ENCODE measurements at places on chromosomes 3 and 15.

DNA sequence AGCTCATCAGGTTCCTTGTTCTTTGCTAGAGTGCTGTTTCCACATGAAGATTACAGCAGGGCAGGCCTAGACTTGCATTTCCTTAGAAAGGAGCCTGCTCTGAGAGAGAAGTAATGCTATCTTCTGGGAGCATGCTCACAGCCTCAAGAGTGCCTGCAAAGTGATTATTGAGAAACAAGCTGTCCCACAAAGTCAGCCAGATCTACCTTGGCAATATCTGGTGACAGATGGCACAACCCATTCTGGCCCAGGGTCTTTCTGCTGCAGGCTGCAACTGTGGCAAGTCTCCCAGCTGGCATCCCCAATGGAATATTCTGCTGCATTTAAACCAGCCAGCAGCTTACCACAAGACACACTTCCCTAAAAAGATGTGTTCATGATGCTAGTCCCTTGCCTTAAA is 29.3 kb downstream of the MTMR10 start:
- no peak for DNase-seq

DNA sequence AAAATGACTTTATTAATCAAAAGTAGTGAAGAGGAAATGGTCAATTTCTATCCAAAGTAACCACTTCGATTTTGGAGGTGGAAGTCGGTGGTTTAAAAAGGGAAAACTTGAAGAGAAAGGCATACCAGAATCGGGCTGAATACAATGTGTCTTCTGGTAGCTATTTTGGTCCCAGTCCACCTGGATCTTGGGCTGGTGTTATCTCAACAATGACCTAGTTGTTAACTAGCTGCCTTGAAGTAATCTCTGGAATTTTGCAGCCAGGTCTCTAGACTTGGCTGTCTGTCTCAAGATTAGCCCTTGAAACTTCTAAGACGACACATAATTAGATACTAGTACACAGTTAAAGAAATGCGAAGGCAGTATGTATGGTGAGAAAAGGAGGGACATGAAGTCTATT is 409.8 kb downstream of the GRM7 start:
- no peak for DNase-seq

DNA sequence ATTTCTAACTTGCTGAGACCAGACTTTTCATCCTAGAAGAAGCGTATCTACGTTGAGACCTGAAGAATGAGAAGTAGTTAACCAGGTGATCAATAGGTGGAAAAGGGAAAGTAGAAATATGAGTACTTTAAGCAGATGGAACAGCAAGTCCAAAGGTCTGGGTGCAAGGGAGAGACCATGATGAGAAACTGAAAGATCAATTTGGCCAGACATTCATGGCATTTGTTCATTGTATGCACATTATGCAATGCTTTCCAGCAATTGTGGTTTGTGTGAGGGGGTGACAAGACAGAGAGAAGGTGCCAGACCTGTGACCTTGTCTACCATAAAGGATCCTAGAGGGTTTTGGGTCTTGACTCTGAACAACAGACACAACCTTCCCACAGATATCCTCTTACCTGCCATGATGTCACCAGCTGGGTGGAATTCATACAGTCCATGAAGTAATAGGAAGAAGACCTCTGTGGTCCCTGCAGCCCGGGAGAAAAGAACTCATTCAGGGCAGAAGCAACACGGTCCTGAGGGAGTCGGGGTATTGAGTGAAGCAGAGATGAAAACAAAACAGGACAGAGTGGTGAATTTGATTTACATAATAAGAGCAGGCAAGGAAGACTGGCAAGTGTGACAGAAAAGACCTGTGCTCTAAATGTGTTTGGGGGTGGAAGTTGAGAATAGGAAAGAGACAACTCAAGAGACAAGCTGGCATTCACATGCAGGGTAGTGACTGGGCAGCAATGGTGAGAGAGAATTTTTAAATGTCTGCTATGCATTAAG is 63.4 kb upstream of the PSMD6 start:
- no peak for DNase-seq

DNA sequence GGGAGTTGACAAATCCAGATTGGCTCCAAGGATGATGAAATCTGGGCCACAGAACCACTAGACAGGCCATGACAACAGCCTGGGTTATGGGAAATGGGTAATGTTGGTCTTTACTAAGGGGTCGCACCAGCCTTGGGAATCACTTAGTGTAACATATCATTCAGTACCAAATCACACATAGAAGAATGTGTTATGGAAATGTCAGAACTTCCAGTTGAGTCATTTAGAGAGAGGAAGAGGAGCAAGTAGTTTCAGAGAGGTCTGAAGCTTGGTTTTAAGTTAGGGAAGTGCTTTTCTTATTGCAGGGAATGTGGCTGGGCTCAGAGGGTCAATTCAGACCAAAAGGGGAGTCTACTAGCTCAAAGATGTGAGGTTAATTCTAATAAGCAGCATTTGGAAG is 241.6 kb upstream of the ZPLD1 start:
- no peak for DNase-seq

- DNase-seq = no peak
Measured at GRCh38 chr3:185988080-185988815, 50.4 kb upstream of the TRA2B start.

GRCh38 chr15:40929660-40930429 is 705 bp downstream of the DLL4 start:
- no peak for DNase-seq

DNA sequence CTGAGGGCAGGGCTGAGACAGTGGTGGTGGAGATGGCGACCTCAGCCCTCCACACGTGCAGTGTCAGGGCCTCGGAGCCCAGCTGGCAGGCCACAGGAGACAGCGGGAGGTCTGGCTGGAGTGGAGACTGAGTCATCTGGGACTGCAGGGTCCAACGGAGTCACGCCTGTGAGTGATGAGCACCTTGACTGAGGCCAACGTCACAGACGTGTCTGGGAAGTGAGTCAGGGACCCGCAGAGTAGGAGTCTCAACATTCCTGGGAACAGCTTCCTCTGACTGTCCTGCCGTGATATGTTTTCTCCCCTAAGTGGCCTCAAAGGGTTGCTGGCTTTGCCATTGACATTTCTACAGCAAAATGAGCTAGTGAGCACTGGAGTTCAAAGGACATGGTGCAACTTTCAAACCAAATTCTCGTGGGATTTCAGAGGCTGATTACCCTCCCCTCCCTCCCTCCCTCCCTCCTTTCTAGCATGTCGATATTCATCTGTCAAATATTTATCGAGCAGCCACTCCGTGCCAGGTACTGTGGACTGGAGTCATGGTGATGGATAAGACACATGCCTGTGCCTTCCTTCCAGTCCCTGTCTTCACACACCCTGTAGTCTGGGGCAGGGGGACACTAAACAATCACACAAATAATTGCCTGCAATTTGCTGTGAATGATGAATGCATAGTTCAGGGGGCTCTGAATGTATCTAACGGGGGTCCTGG is 53.3 kb upstream of the AMOTL2 start:
- peak; percentile 94 for DNase-seq

DNA sequence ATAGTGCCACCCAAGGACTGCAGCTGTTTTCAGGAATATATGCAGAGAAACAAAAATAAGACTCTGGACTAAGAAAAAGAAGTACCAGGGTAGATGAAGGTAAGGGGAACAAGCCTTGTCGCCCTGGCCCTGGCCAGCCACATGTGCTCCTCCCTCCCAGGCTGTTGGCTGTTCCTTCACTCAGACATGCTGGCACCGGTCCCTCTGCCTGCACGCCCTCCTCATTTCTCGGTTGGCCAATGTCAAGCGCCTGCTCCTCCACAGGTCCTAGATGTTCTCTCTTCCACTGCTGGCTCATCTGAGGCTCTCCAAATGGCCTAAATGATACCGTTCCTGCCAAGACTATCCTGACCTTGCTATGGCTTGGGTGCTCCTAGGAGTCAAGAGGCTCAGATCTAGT is 288.4 kb upstream of the LYSMD4 start:
- DNase-seq = no peak

Measured in A549 (cell line).